ENCODE measurements at places on chromosomes 1 and 21. TPM values are rescaled to one million over a fixed set of nuclear protein-coding genes. Genes with fewer than 3 reads are reported as not detected.

PLK3 gene
- total RNA-seq: 17.8 TPM

BNIPL gene
- 1.2 TPM for total RNA-seq

USP1 gene
- 44.7 TPM for total RNA-seq

S100A1 gene
- not detected for total RNA-seq

- no peak for DNase-seq
Observed at GRCh38 chr1:39886757-39887231, 3.5 kb upstream of the TRIT1 start.

- peak; percentile 82 for DNase-seq
Observed at GRCh38 chr1:210232511-210233215, at the start of gene SERTAD4. SERTAD4 (plus strand) TSS chr1:210232796; CDS start chr1:210237961, 5,165 bp downstream.

GRCh38 chr1:27568300-27569087 is 35.5 kb downstream of the AHDC1 start:
- DNase-seq: peak; percentile 96

Measured in Calu3 (cell line).